Activated T-helper 9 cell treated with anti-CD3 and anti-CD28 coated beads, Interleukin-2, amount 50 U/mL, for 16 hours (primary cell): ENCODE measurements at places on chromosomes 6 and 20.
A peak's percentile ranks its signal among the peaks of the same experiment; 100 is the strongest.

DNA sequence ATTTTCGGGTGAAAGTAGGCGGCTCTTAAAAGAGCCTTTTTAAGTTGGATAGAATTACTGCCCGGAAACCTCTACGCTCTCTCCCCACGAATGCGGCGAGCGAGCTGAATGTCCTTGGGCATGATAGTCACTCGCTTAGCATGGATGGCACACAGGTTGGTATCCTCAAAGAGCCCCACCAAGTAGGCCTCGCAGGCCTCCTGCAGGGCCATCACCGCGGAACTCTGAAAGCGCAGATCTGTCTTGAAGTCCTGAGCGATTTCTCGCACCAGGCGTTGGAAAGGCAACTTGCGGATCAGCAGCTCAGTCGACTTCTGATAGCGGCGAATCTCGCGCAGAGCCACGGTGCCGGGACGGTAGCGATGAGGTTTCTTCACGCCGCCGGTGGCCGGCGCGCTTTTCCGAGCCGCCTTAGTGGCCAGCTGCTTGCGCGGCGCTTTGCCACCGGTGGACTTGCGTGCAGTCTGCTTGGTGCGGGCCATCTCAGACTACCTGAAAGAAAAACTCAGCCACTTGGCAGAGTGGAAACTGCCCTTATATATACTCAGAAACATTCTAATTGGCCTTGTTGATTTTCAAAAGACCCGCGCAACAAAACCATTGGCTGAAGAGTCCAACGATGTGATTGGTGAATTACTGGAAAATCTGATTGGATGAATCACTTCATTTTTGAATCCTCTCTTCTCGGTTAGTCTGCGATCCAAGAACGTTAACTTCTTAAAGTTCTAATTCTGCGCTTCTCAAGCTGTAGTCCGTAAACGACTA, 93.9 kb upstream of the BTN3A2 start:
- DNase-seq, result peak; percentile 56

DNA sequence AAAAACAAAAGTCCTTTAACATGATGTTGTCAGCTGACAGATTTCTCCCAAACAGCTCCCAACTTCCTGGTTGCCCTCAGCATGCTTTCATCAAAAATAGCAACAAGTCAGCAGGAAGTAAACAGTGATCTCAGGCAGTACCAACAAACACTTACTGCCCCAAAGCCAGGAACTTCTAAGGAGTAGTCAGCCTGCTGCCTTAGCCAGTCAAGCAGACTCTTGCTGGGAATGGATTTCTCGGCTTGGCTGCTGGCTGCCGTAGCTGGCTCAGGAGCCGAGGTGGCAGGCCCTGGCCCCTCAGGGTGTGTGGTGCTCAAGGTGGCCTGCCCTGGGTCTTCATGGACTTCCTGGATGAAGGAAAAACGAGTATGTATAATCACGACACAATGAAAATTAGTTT, 46.6 kb upstream of the EMILIN3 start:
- DNase-seq, result no peak

DNA sequence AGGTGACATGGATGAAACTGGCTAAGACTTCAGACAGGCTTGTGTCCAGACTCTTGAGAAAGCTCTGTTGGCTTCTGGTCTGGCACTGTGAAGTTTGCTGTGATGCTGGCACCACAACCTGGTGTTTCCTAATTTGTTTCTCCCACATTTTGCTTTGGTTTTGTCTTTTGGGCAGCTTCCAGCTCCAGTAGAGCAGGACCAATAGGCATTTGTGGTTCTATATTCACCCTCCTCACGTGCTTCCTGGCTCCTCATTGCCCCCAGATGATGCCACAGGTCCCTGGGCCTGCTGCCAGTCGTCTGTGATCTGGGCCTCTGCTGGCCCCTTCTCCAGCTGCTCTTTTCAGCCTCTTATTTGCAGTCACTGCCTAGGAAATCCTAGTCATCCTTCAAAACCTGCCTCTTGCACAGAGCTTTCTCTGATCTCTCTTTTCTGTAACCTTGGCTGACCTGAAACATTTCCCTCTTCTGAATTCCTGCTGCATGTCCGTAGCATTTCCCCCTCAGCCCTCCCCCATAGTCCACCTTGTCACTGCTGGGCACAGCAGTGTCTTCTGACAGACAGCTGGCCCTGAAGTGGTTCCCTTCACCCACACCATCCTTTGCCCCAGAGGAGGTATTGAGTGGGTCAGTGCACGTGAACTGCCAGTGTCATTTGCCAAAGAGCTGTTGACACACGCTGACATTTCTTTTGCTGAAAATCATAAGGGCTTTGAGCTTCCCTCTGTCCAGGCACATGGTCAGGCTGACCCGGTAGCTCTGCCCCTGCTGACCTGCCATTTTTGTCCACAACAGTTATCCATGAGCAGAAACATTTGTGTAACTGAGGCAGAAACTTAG, 63.0 kb downstream of the PTPN1 start:
- DNase-seq, result no peak

DNA sequence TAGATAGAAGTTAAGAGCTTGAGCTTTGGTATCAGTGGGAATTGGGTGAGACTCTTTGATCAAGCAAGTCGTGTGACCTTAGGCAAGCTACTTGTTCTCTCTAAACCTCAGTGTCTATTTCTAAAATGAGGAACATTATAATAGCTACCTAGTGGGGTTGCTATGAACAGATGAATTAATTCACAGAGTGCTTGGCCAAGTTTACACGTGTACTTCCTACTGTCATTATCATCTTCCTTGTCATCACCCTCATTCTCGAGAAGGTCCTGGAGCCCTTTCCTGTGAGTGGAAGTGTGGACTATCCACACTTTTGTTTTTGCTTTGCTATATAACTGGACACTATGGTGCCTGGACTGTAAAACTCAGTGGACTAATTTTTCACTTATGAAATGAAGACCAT, 64.0 kb downstream of the BCKDHB start:
- DNase-seq, result no peak

- no peak for DNase-seq
Measured at GRCh38 chr6:93069856-93070255, 349.5 kb downstream of the EPHA7 start.

DNA sequence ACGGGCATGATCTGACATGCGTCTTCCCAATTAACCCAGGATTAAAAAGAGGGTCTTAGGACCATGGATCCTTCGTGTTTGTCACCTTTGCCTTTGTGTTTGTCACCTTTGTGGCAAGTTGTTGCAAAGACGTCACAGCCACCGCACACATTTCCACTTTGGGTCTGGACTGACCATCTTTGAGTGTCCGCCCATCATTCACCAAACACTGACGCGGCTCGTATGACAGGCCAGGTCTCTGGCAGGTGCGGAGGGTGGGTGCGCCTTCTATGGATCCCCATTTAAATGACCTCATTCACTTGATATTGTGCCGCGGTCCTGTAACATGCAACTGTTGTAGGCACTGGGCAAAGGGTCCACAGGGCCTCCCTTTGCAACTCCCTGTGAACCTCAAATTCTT, 404.1 kb downstream of the TAF4 start:
- no peak for DNase-seq

DNA sequence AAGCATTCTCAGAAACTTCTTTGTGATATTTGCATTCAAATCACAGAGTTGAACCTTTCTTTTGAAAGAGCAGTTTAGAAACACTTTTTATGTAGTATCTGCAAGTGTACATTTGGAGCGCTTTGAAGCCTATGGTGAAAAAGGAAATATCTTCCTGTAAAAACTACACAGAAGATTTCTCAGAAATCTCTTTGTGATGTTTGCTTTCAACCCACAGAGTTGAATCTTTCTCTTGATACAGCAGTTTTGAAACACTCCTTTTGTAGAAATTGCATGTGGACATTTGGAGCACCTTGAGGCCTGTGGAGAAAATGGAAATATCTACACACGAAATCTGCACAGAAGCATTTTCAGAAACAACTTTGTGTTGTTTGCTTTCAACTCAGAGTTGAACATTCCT, 612.3 kb upstream of the ZNF337 start:
- no peak for DNase-seq

GRCh38 chr6:151160929-151161757, 78.6 kb upstream of the AKAP12 start:
- DNase-seq, result no peak

DNA sequence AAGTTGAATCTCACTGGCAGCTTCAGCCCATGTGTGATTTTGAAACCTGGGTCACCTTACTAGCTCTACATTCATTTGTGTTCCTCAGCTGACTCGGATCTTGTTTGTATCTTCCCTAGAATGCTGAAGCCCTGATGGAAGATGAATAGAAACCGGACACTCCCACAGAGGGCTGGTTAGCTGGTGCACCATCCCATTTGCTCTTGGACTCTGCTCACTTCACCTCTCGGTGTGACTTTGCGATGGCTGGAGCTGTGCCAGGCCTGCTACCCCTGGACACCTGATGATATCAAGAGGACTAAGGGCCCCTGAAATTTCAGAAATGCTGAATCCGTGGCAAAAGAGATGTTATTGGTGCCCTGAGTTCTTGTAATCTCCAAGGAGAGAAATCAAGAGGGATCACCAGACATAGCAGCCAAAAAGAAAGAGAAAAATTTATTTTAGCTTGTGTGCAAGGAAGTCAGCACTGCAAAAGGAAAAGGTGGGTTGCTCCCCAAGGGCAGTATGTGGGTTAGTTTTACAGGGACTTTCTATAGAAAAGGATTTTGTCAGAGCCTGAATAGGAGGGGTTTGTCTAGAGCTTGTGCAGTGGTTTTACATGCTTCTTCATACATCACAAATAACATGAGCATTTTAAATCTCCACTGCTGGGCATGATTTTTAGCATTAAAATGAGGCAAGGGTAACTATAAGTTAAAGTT, 426.3 kb upstream of the NOX3 start:
- DNase-seq, result no peak

DNA sequence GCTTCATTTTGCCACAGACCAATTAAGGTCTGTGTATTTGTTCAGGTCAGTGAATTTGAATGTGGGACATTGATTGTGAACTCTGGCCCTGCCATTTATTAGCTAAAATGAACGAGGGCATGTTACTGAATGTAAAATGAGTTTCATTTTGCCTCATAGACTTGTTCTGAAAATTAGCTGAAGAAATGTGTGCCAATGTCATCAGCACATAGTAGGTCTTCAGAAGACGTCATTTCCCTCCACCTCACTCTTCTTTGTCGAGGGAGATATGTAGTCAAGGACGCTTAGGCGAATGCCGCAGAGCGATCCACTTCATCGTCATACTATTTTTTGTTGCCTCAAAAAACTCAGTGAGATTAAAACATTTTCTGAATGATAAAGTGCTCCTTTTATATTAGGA, 291.7 kb downstream of the SMOC2 start:
- no peak for DNase-seq

GRCh38 chr6:12608016-12608860, 108.3 kb upstream of the PHACTR1 start:
- DNase-seq, result no peak

- no peak for DNase-seq
Measured at GRCh38 chr20:2128542-2128941, 26.9 kb downstream of the STK35 start.

- DNase-seq, result no peak
Measured at GRCh38 chr6:21996425-21997118, 300.3 kb downstream of the PRL start.

DNA sequence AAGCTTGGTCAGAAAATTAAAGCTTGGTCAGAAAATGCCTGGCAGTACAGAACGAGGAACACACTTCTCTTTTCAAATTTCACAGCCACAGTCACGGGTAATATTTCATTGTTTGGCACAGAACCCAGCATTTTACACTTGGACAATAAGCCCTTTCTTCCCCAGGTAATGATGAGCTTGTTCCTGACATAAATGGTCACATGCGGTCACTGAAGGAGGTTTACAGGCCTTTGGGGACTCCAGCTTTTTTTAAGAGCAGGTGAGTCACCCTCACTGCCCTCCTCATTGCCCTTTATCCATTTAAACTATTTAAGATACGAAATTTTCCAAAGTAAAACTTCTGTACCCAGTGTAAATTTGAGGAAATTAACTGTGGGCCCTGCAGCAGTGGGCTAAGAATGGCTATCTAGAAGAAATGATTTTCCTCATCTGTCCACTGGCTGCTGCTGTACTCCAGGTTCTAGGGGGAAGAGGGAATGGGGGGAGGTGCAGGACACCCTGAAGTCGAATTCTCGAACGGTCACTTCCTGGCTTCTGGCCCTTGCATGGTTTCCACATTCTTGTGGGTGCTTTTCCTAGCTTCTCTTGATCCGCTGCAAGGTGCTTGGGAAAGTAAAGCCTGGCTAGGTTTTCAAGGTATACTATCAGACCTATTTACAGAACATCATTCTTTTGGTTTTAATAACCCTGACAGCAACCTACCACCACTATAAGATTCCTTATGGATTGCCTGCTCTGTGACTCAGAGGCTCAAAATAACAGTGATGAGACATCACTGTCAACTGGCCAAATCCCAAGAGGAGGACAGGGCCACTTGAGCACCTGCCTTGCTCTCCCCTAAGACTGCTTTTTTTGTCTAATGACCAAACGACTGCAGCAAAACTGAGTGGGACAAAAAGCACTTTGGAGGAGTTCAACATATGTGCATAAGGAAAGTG, 75.8 kb downstream of the PREP start:
- DNase-seq, result no peak

GRCh38 chr6:73639040-73639439, 14.8 kb downstream of the SLC17A5 start:
- DNase-seq, result no peak

- no peak for DNase-seq
Measured at GRCh38 chr20:52289956-52290565, 98.5 kb upstream of the ZFP64 start.

- DNase-seq, result no peak
Measured at GRCh38 chr20:44033344-44033743, 118.7 kb downstream of the TOX2 start.

- DNase-seq, result no peak
Measured at GRCh38 chr6:60952500-60952899, 1333.5 kb downstream of the KHDRBS2 start.

DNA sequence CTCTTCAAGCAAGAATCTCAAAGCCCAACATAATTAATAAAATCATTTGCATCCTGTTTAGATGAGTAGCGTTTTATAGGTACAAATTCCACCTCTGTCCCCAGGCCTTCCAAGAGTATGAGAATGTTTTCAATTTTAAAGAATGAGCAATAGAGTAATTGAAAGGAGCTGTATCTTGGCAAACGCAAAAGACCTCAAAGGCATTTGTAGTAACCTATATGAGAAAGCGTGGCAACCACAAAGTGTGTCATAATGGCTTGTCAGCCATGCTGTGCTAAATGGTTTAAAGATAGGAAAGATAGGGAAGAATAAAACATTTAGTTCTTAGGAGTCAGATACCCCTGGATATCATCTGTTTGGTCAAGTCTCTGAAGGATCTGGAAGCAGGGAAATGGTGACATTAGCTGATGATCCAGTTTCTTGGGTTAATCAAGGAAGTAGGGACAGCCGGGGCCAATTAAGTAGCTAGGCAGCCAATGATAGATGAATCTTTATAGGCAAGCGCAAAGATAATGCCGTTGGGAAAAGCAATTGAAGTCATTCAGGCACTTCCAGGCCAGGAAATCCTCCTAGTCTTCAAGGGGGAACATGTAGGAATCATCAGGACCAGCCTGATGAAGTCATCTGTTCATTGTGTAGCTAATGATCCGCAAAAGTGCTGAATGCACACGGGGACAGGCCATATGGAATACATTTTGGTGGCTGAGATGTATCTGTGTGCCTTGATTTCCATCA, 71.5 kb upstream of the ISM1 start:
- DNase-seq, result no peak

DNA sequence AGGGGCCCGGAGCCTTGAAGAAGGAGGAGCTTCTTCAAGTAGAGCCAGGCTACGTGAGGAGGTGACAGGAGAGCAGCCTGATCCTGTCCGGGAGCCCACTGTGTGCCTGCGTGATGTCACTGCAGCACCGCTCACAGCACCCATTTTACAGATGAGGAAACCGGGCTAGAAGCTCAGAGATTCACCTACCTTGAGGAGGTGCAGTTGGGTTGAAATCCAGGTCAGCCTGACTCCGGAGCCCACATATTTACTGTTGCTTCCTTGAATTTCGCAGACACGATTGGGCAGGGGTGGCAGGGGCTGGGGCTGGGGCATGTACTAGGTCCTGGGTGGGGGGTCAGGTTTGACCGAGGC, 12.5 kb downstream of the VSTM2L start:
- DNase-seq, result no peak
